ENCODE measurements at places on chromosomes 12 and 14.

- DNase-seq, result no peak
These were observed 15.5 kb upstream of the ANO4 start for GRCh38 chr12:100778967-100779590.

DNA sequence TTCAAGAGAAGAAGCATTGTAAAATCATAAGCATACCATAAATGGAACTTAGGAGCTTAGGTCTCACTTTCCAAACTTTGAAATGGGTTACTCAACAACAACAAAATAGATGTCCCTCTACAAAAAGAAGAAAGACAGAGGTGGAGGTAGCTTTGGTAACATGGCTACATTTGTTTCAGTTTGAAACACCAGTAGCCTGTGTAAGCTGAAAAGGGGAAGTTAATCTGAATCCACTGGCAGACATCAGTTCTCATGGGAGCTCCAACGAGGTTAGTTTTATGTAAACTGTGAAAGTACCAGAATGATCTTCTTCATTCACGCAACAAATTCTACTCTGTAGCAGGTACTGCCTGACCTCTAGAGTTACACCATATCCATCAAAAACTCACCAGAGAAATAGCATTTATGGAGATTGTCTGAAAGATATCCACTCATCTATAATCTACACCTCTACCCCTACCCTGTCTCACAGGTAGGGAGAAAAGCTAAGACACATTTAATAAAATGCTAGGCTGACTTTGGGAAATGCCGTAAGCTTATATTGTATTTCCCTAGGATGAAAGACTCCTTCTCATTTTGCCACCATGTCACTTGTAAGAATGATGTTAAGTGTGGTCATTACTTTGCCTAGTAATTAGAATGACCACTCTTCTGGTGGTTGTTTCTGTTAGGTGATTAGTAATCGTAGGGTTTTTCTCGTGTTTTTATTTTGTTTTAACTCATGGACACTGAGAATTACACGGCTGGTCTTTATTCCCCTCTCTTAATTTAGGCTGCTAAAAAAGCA, 224.1 kb downstream of the ASCL1 start:
- DNase-seq, result no peak

- no peak for DNase-seq
These were observed 51.8 kb downstream of the ASCL4 start for GRCh38 chr12:107826276-107826675.

DNA sequence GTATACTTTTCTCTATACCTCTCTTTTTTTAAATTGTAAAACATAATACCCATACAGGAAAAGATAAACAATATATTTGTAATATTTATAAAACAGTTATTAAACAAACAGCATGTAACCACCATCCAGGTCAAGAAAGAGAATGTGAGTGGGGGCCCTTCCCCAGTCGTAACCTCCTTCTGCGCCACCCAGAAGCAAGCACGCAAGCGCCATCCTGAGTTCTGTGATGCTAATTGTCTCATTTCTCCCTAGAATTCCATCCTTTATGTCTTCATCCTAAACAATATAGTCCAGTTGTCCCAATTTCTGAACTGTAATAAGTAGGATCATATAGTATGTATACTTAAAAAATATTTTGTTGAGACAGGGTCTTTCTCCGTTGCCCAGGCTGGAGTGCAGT, 129.5 kb downstream of the EXOC5 start:
- DNase-seq, result no peak

GRCh38 chr12:58529114-58529665, 391.1 kb downstream of the LRIG3 start:
- no peak for DNase-seq

DNA sequence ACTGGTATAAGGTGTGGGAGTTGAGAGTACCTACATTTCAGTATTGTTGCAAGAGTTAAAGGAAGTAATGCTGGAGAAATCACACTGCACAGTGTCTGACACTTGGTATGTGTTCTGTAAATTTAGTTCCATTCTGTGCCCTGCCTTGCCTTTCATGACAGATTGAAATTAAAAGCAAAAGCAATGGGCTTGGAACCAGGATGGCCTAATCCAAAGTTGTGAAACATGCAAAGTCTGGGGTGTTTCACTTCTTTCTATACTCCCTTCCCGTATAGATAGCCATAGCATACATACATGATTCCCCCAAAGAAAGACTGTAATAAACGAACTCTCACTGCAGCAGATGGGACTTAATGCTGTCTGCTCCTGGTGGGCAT, 281.1 kb downstream of the NRXN3 start:
- DNase-seq, result no peak

GRCh38 chr14:93033983-93034670, 81.6 kb downstream of the ITPK1 start:
- no peak for DNase-seq

DNA sequence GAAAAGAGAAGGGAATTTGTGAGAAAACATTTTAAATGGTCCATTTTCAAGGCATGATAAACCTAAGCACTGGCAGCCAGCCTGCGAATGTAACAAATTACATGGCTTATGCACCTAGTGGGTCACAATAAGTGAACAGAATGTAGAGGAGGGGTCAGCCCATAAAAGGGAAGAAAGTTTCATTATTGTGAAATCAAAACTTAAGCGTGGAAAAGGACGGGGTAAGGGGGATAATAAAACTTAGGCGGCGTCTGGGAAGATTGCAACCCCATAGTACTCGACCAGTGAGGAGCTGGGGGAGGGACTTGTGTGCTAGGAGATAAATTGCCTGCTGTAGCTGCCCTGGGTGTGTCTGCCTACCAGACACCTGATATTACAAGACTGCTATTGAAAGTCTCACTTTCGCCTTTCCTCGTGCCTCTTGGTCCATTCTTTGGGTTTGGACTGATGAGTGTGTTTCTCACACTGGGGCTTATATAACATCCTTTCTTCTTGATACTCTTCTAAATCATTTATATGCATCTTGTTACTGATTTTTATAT, 40.6 kb downstream of the ZDHHC17 start:
- no peak for DNase-seq

- peak; percentile 56 for DNase-seq
These were observed 200.2 kb downstream of the PHLDA1 start for GRCh38 chr12:75831402-75831801.

DNA sequence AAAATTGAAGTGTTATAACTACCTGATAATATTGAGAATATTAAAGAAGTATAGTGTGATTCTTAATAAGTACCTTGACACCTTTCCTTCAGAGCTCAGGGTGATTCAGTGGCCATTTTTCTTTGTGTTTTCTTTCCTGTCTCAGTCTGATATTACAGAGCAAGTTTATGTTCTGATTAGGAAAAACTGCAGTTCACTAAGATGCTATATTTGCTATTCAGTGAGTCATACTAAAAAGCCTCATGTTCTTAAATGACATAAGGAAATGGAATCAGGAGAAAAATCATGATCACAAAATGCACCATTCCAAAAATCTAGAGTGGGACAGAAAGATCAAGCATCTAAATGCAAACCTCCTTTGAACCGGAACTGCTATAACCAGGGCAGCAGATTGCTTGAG, 390.6 kb upstream of the ATP2B1 start:
- DNase-seq, result no peak

DNA sequence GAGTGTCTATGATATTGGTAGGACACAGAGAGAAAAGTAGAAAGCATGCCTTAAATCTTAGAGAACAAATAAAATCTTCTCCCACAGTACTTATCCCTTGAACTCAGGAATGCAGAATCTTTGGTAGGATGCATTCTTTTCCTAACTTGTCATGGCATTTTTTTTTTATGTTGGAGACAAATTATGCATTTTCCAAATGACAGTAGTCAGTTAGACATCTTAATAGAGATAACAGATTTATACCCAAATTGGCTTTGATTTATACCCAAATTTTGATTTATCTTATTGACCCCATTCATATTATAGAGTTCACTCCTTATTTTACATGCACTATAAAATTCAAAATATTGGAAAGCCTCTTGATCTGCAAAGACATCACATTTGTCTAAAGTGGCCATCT, 132.9 kb downstream of the CNTN1 start:
- no peak for DNase-seq

- no peak for DNase-seq
These were observed 420.4 kb upstream of the DCN start for GRCh38 chr12:91603060-91603459.

DNA sequence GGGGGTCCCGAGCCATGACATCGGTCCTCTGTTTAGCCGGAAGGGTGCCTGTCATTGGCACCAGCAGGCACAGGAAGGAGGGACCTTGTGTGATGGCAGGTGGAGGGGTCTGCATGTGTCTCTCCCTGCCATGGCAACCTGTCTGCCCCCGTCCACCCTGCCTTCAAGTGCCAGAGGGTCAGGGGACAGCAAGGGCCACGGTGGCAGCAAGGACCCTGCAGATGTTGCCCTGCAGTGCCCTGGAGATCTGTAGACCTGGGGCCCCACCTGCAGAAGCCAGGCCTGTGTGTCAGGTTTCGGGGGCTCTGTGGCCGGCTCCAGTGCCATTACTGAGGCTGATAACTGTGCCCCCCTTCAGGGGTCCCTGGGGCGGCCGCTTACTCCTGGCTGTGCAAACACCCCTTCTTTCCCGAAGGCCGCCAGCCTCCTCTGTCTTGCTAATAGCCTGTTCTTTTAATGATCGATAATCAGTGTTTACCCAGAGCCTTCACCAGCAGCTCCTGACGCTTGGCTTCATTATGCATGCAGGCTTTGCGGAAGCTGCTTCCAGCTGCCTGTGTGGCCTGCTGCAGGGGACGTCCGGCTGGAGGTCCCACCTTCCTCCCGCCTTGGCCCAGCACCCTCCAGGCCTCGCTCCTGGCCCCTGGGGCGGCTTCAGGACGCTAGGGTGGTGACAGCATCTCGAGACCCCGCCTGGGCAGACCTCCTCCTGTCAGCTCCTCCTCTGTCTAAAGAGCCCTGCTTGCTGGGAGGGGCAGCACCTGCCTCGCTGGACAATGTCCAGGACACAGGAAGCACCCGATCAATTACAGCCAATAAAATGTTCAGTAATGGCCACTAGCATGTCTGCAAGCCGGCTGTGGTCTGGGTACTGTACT, 153.0 kb downstream of the KIF26A start:
- DNase-seq, result no peak

GRCh38 chr12:88842314-88842713, 262.0 kb upstream of the KITLG start:
- DNase-seq, result no peak

DNA sequence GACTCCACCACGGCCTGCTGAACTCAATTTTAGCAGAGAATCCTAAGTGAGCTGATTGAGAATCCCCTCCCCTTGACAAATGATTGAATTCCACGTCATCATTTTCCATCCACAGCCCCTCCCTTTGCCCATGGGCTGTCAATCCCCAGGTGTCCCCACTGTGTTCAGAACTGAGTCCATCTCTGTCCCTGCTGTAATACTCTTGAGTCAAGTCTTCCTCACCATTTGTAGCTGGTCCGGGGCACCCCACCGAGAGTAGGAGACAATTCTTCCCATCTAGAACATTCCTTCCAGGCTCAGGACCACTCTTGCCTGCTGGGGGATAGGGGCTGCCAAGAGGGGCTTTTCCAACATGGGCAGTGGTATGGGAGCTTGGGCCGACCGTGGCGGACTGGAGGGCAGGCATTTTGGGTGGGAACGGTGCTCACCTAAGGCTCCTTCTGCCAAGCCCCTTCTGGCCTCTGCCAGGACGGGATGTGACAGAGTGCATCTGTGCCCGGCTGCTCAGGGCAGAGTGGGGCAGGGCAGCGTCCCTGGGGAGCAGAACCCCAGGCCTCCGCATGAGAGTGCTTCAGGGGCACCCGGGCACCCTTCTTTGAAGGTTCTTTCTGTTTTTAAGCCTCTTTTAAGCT, 218.1 kb upstream of the RTL1 start:
- DNase-seq, result no peak

DNA sequence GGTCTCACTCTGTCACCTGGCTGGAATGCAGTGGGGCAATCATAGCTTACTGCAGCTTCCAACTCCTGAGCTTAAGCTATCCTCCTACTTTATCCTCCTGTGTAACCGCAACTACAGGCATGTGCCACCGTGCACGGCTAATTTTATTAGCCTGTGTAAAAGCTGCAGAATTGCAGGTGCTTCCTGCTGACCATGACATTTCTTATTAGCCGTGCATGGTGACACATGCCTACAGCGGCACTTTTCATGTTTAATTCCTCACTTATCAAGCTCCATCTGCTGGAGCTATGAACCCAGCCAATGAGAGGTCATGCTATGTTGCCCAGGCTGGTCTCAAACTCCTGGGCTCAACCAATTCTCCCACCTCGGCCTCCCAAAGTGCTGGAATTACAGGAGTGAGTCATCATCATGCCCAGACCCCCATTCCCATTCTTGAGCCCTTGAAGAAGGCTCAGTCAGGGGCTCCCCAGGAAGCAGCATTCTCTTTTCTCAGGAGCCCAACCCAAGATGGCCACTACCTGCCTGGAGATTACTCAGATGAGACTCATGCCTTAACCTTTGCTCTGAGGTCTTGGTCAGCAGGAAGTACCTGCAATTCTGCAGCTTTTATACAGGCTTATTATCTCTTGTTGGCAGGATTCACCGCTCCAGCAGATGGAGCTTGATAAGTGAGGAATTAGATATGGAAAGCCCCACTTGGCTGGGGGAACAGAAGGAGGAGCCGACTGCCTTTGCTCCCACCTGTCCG, 503.2 kb downstream of the MED13L start:
- no peak for DNase-seq

DNA sequence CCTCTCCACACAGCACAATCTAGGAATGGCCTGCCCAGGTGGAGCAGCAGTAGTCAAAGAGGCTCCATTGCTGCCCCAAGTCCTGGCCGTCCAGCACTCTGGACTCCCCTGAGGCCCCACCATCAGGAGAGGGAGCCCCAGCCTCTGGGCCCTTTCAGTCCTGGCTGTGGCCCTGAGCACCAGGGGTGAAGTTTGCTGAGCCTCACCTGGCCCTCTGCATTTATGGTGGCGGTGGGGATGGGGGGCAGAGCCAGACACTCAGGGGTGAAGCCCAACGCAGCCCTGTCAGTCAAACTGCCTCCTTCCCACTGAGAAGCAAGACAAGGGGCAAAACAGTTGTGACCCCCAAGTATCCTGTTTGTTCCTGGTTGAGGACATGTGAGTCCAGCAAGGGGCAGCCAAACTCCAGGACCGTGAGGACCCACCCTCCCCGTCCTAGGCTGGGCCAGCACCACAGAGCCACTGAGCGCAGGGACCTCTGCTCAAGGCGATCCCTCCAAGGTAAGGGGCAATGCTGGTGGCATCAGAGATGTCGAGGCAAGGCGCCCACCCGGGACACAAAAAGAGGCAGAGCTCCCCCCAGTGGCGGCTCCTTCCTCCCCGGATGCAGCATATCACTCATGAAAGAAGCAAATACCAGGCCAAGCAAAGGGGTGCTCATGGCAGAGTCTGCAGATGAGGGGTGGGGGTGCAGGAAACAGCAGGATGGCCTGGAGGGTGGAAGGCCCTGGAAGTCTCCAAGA, 4.8 kb upstream of the AMN start:
- peak; percentile 77 for DNase-seq

- DNase-seq, result no peak
These were observed 315.7 kb downstream of the PAWR start for GRCh38 chr12:79375050-79375449.

GRCh38 chr14:23294734-23295561, 7.7 kb downstream of the PPP1R3E start:
- peak; percentile 76 for DNase-seq
